ENCODE measurements at places on chromosomes 3 and 15. TPM values are rescaled to one million over a fixed set of nuclear protein-coding genes. Genes with fewer than 3 reads are reported as not detected.
A peak's percentile ranks its signal among the peaks of the same experiment; 100 is the strongest.

DNA sequence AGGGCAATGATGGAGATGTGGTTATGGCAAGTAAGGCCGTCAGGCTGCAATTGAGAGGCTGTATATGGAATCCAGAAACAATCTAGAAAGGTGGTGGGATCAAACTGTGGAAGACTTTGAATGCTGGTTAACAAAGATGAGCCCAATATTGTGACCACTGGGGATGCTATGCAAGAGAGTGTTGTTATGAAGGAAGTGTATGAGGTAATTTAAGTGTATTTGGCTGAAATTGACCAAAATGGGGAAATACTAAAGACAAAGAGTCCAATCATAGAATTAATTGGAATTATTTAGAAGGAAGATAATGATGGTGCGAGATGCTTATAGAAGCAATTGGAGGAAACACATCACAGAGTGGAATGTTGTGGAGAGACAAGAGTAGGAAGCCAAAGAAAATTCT lies 24.5 kb downstream of the BTLA start:
- no peak for DNase-seq

The PLA2G4E gene
- polyA plus RNA-seq = not detected

The PATL2 gene
- polyA plus RNA-seq = 49.1 TPM

- DNase-seq = no peak
Measured at GRCh38 chr3:173932624-173933023, 535.1 kb downstream of the NLGN1 start.

DNA sequence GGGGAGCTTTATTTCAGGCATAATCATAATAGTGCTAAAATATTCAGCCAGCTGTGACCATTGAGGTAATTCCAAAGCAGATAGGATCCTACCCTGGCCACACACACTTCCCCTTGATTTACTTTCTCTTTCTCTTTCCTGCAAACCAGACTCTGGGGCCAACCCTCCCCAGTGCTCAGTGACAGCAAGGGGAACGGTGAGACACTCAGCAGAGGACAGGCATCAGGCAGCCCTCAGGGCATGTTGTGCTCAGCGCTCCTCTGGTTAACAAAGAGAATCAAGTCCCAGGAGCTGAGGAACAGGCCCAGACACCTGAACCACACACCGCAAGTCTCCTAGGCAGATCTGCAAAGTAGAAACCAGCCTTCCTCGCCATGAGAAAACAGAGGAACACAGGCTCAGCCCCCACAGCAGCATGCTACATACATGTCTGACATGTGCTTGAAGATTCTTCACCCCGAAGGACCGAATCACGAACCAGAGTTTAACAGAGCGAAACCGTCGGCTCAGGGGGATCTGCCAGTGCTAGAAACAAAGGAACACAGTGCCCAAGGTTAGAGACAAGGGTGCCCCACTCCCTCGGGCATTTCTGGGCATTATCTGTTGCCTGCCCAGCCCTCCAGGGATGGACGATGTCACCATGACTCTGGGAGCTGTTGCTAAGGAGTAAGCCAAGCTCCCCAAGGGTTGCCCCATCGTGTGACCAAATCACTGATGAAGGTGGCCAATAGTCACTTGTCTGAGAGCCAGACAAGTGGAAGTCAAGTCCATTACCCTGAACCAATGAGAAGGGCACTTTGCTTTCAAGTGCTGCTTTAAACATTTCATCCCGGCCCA lies 17.5 kb downstream of the HDC start:
- peak; percentile 68 for DNase-seq

DNA sequence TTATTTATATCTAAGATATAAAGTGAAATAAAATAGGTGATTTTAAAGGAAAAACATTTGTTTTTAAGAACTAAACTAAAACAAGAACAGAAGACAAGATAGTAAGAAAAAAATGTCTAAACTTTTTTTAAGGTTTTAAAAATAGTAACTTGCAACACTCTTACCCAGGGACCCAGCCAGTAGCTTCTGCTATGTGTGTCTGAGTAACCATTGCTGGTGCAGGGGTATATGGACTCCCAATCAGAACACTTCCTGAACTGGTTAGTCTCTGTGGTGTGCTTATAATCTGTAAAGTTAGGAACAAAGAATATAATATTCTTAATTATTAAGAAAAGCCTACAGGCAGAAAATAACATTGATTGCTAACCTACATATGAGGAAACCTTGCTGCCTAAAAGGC lies 118.4 kb downstream of the ATP1B3 start:
- no peak for DNase-seq

DNA sequence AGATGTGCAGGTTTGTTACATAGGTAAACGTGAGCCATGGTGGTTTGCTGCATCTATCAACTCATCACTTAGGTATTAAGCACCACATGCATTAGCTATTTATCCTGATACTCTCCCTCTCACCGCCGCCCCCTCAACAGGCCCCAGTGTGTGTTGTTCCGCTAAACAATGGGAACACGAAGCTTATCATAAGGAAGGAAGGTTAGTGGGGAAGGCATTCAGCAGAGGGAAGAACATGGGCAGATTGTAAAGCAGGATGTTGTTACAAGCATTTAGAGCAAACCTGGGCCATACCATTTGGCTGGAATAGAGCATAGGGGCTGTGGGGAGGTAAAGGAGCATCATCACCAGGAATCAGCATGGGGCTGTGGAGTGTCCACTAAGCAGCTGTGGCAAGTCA lies 111.8 kb downstream of the SSR3 start:
- no peak for DNase-seq

GRCh38 chr3:114223143-114223542 lies 14.2 kb downstream of the ZNF80 start:
- DNase-seq = peak; percentile 68

The SLC27A2 gene
- 1.8 TPM for polyA plus RNA-seq

- peak; percentile 13 for DNase-seq
Measured at GRCh38 chr3:57078635-57079473, 18.4 kb downstream of the SPATA12 start.

The GALNT15 gene
- polyA plus RNA-seq = not detected

The ABI3BP gene
- not detected for polyA plus RNA-seq

DNA sequence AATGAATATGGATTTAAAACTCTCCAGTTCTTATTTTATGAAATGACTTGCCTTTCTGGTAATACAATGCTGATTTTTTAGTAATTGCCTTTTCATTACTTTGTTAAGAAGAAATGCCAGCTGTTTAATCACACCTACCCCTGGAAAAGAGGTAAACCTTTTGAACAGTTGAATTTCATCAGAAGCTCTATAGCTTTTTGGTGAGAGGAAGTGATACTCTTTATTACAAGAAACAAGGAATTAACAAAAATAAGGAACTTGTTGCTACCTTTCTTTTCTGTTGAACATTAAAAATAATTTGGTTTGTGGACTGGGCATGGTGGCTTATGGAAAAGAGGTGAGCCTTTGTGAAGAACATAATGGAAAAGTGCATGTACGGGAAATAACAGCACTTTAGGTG lies 19.7 kb downstream of the BLOC1S6 start:
- no peak for DNase-seq

The CCDC39 gene
- polyA plus RNA-seq = not detected

- no peak for DNase-seq
Measured at GRCh38 chr15:52246686-52247431, 48.7 kb downstream of the MYO5C start.

The EOMES gene
- polyA plus RNA-seq = 189 TPM

DNA sequence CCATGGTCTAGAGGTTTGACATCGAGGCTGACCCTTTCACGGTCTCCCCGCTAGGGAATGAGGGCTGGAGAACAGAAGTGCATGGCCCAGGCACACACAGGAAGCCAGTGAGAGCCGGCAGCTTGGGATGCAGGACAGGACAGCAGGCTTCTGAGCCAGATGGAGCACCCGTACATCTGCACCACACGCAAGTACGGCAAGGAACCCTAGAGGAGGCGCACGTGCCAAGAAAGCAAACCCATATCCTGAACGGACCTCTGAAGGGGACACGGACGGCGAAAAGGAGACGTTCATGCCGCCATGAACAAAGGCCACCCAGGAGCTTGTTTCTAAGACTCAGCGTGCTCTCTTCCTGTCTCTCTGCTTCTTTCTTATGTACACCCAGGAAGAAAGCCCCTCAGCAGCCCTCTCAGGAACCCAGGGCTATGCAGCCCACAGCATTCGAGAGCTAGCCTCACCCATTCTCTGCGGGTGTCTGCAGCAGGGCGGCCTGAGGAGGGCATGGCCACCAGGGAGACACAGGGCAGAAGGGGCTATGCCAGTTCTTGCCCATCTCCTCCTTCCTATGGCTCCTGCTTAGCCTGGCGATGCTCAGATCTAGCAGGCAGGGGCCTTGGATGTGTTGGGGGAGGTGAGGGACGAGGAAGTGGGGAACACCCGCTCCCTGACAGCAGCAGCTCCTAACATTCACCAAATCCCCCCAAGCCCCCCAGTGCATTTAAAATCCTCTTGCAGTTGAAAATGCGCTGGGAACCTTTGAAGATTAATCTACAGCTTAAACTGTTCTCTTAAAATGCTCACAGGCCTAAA lies 81.3 kb downstream of the PCSK6 start:
- no peak for DNase-seq

DNA sequence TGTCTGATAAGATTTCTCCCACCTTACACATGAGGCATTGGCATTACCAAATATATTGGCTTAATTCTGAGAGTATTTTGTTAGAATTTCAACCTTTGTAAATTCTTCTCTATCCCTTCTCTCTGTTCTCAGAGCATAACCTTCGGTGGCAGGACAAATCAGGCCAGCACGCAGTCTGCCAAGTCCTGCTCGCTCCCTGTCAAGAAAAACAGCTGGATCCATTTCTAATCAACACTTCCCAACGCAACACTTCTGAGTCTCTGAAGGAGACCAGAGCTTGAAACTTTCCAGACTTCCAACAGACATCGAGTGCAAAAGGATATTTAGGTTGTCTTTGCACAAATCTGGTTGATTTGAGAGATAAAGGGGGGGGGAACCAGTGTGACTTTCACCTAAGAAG lies 125.7 kb downstream of the SV2B start:
- no peak for DNase-seq

DNA sequence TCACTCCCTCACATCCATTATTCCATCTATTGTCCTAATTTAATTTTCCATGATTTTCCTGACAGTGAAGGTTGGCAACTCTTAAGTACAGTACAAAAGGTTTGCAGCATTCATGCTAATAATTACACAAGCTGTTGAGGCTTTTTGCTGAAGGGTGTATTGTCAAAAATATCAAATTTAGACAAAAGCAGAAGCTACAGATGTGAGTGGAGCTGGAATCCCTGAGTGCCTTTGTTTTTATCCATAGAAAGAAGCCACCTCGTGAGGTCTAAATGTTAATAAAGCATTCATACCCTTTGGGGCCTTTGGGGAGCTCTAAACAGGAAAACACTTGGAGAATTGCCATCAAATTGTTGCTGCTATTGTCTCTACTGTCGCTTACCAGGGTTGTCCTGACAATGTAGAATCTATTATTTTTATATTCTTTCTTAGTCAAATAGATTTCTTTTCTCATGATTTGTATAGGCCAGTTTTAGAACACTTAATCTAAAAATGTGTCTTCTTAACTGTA lies 185.8 kb upstream of the ROBO1 start:
- no peak for DNase-seq

The RASGRP1 gene
- 21.9 TPM for polyA plus RNA-seq

The TYRO3 gene
- polyA plus RNA-seq = not detected

- DNase-seq = no peak
Measured at GRCh38 chr3:110031975-110032374, 694.6 kb upstream of the DPPA4 start.

DNA sequence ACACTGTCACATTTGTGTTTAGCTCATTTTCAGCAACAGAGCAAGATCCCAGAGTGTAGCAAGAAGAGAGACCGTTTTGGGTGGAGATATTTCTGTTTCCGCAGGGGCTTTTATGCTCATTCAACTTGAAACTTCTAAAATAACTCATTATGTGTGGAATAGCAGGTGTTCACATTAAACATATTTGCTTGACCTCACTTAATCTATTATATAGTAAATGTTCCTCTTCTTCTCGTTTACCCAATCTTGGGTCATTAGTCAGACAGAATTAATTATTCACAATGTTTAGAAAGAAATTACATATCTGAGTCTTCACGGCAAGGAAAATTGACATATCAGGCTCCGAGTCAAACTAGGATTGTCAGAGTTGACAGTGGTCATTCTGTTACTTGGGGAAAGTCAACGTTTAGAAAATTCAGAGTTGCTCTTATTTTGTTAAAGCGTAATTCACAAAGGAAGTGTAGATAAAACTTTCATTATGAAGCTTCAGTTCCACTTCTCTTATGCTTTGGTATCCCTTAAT lies 222.9 kb downstream of the TPRG1 start:
- no peak for DNase-seq

- DNase-seq = peak; percentile 43
Measured at GRCh38 chr3:50652709-50653108, 22.0 kb upstream of the DOCK3 start.

DNA sequence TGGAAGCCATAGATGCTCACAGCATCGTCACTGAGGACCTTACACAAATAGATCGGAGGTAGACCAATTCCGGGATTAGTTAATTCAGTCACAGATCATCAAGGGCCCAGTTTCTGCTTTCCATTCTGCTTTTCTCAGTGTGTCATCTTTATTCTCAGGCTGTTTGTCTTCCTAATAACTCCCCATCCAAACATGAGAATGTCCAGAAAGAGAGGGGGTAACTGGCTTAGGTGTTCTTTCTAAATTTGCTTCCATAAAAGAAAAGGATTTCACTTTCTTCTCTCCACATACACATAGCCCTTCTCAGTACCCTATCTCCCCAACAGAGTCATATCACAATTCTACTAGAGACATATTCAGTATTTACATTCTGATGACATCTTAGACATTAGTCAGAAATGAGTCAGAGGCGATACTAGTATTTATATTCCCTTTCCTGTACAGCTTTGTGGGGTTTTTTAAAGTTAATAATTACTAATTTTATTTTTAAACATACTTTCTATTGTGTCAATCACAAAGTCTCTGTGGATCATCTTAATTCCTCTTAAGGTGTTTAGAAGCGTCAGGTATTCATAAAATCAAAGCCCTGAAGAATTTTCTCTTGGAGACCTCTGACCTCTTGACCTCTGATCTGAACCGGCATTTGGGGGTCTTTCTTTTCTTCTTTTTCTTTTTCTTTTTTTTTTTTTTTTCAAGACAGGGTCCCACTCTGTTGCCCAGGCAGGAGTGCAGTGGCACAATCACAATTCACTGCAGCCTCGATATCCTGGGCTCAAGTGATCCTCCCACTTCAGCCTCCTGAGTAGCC lies 24.3 kb upstream of the IL12A start:
- DNase-seq = no peak

The DISP2 gene
- 1.1 TPM for polyA plus RNA-seq

The ASB14 gene
- 0.27 TPM for polyA plus RNA-seq

The GANC gene
- 4.0 TPM for polyA plus RNA-seq

DNA sequence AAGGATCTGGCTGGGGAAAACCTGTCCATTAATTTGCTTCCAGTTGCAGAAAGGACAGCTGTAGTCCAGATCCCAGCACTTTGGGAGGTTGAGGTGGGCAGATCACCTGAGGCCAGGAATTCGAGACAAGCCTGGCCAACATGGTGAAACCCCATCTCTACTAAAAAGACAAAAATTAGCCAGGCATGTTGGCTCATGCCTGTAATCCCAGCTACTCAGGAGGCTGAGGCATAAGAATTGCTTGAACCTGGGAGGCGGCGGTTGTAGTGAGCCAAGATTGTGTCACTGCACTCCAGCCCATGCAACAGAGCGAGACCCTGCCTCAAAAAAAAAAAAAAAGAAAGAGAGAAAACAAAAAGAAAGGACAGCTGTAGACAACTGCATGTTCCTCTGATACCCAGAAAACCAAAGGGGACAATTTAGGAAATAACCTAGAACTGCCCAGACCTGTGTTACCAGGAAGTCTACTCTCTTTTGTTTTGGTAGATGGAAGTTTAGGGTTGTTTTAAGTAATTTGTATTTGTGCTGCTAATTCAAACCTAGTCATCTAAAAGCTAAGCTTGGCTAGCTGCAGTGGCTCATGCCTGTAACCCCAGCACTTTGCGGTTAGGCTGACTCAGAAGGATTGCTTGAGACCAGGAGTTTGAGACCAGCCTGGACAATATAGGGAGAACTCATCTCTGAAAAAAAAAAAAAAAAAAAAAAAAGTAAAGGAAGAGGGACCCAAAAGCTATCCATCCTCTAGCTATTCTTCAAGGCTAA lies 22.7 kb downstream of the EXD1 start:
- no peak for DNase-seq
